ENCODE measurements at places on chromosomes 4 and X.

DNA sequence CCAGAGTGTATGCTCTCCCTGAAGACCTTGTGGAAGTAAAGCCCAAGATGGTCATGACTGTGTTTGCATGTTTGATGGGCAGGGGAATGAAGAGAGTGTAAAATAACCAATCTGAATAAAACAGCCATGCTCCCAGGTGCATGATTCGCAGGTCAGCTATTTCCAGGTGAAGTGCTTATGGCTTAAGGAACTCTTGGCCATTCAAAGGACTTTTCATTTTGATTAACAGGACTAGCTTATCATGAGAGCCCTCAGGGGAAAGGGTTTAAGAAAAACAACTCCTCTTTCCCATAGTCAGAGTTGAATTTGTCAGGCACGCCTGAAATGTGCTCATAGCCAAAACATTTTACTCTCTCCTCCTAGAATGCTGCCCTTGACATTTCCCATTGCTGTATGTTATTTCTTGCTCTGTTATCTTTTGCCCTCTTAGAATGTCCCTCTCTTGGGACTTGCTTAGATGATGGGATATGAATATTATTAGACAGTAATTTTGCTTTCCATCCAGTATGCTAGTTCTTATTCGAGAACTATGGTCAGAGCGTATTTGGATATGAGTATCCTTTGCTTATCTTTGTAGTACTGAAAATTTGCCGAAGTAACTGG lies 88.6 kb downstream of the PLS3 start:
- peak; percentile 1 for DNase-seq

GRCh38 chrX:36898301-36898700 lies 109.9 kb upstream of the FAM47C start:
- no peak for DNase-seq

DNA sequence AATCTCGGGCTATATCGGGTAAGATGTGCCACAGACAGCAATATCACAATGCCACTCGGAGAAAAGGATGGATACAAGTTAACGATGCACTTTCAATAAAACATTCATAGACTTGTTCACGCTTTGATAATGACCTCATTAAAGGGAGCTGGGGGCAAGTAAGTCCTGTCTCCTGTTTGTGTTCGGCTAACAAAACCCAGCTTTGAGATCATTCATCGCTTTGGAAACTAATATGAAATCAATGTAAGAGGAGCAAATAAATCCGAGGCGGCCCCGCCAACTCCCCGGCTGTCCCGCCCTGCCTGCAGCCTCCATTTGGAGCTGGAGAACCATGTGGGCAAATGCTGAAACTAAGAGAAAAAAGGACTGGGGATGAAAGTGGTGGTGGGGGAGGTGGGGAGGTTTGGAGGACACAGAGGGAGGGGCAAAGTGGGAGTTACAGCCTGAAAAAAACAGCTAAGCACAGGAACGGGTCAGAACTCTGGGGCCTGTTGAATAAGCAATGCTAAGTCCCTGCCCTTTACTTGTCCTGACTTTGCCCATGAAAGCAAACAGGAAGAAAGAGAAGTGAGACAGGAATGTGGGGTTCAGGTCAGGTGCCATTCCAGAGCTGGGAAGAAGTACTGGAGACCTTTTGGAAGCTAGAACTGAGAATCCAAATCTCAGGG lies 3.5 kb upstream of the GSX2 start:
- no peak for DNase-seq

- no peak for DNase-seq
These were observed 48.6 kb upstream of the RASSF6 start for GRCh38 chr4:73668782-73669201.

GRCh38 chr4:83022724-83023450 lies 12.1 kb upstream of the COPS4 start:
- no peak for DNase-seq

GRCh38 chrX:20361890-20362262 lies 95.2 kb upstream of the RPS6KA3 start:
- peak; percentile 7 for DNase-seq

- no peak for DNase-seq
These were observed 42.9 kb downstream of the WWC2 start for GRCh38 chr4:183141997-183142396.

GRCh38 chrX:80354966-80355465 lies 65.2 kb upstream of the TENT5D start:
- DNase-seq = no peak
